ENCODE measurements at places on chromosomes 4 and X. TPM values are rescaled to one million over a fixed set of nuclear protein-coding genes. Genes with fewer than 3 reads are reported as not detected.

The FAM193A gene
- polyA plus RNA-seq = 31.3 TPM

- peak; percentile 31 for DNase-seq
Measured at GRCh38 chr4:151409470-151410313, 716 bp downstream of the FHIP1A start.

GRCh38 chr4:73259571-73260090 is 1.0 kb upstream of the ANKRD17 start:
- peak; percentile 48 for DNase-seq

- no peak for DNase-seq
Measured at GRCh38 chr4:40186665-40187014, 10.2 kb upstream of the RHOH start.

Measured in left kidney (tissue), 8 donors.